Adrenal gland (tissue), 19 donors: ENCODE measurements at places on chromosomes 2 and 18.

DNA sequence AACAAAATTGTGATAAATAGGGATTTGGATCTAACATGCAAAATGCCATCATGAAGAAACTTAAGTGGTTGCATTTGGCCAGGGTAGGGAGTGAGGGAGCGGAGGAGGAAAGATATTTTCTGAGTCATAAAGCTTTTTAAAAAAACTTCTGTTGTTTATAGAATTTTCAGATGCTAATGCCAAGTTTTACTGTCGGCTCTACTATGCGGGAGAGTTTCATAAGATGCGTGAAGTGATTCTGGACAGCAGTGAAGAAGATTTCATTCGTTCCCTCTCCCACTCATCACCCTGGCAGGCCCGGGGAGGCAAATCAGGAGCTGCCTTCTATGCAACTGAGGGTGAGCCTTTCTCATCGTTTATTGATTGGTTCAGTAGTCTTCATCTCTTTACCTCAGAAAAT lies 56.0 kb upstream of the PTH2R start:
- DNase-seq, result no peak

- no peak for DNase-seq
Measured at GRCh38 chr2:105078906-105079495, 41.1 kb downstream of the MRPS9 start.

- no peak for DNase-seq
Measured at GRCh38 chr2:143901185-143901842, 618.6 kb downstream of the ZEB2 start.

- DNase-seq, result no peak
Measured at GRCh38 chr18:61608316-61608715, 275.1 kb downstream of the CDH20 start.

DNA sequence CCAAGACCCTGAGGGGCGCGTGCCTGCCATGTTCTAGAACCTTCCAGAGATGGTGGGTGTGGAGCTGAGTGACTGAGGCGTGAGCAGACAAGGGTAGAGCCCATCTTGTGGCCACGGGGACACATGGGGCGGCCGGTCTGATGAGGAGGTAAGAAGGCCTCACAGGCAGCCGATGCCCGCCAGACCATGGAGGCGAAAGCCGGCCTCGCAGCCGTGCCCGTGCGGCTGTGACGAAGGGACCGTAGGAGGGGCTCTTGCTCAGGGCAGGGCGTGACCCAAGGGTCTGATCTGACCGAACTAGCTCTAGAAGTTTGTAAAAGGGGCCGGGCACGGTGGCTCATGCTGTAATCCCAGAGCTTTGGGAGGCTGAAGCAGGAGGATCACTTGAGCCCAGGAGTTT lies 19.6 kb downstream of the D2HGDH start:
- no peak for DNase-seq

- no peak for DNase-seq
Measured at GRCh38 chr18:21598726-21599584, 1.5 kb downstream of the ESCO1 start.

- peak; percentile 61 for DNase-seq
Measured at GRCh38 chr2:23492921-23493320, 107.9 kb downstream of the KLHL29 start.

GRCh38 chr2:86649119-86649947 lies 25.7 kb upstream of the RNF103 start:
- DNase-seq, result no peak

DNA sequence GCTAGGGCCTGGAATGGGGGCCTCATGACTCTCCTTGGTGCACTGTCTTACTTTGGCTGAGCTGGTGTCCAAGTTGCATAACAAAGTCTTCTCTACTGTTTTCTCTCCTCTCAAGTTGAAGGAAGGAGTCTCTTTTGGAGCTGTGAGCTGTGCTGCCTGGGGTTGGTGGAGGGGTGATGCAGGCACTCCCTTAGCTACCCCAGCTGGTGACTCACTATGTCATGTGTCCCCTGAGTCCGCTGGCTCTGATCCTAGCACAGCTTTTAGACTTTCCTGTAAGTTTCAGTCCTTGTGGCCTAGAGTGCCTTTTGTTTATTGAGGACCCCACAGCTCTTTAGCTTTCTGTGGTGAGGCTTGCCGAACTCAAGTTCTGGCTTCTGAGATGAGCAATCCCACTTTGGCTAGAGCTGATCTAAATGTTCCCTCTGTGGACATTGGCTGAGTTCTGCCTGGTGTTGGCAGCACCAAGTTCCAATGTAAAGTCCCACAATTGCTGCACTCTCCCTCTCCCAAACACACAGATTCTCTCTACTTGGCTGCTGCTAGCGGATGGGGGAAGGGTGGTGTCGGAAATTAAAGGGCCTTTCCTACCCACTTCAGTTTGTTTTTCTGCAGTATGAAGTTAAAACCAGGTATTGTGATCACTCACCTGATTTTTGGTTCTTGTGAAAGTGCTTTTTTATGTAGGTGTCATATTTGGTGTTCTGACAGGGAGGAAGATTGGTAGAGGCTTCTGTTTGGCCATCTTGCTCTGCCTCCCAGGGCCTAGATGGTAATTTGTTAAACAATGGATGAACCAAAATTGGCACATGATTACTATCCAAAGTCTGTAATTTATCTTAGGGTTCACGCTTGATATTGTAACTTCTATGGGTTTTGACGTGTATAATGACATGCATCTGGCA lies 83.2 kb downstream of the COMMD1 start:
- DNase-seq, result no peak

DNA sequence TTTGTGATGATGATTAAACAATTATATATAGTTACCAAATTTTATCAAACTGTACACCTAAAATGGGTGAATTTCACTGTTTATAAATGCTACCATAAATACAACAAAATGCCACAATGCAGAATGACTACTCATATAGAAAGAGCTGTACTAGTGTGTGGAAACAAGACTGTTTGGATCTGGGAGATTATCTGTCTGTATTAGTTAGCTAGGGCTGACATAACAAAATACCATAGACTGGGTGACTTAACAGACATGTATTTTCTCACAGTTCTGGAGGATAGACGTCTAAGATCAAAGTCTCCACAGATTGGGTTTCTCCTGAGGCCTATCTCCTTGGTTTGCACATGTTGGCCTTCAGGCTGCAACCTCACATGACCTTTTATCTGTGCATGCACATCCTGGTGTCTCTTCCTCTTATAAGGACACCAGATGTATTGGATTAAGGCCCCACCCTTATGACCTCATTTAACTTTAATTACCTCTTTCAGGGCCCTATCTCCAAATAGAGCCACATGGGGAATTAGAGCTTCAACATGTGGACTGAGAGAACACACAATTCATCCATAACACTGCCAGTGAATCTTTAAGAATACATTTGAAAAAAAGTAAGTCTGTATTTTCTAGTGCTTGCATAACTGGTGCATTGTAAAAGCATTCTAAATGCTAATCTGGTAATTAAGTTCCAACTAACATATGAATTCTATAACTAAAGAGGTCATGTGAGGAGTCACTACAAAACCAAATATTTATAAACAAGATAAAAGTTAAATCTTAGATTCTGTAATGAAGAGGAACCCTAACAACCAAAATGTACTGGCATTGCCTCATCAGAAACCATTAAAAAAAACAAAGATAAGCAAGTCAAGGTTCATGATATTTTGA lies 699.6 kb downstream of the NYAP2 start:
- DNase-seq, result no peak

GRCh38 chr18:56639104-56639381 lies 651 bp upstream of the TXNL1 start:
- no peak for DNase-seq

DNA sequence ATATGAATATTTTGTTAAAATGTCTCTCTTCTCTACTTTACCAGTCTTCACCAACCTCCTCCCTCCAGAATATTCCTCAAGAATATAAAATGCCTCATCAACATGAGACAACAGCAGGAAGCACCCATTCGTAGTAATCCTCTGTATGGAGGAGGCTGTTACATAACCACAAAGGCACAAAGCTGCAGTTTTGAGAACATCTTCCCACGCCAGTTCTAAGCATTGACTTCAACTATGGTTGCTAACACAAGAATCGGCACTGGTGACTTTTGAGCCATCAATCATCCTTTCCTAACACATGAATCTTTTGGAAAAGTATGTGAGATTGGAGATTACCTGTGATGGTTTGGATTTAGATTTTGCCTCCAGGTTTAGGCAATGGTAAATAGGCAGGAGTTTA lies 54.9 kb upstream of the CYP1B1 start:
- no peak for DNase-seq

GRCh38 chr2:196174404-196174803 lies 3.0 kb upstream of the STK17B start:
- no peak for DNase-seq
